Midbrain (tissue), 1 donor: ENCODE measurements at places on chromosomes 3 and 15.
A peak's percentile ranks its signal among the peaks of the same experiment; 100 is the strongest.

GRCh38 chr3:168645180-168645579, 549.5 kb upstream of the GOLIM4 start:
- no peak for DNase-seq

- no peak for DNase-seq
Observed at GRCh38 chr3:181264486-181264885, 274.9 kb upstream of the DNAJC19 start.

- DNase-seq, result no peak
Observed at GRCh38 chr15:90234096-90234988, at the start of gene GDPGP1. Gene GDPGP1, plus strand, starts transcription at chr15:90234209. Its CDS starts 6,700 bp downstream, at chr15:90240909.

GRCh38 chr15:79164465-79164864, 73.9 kb upstream of the RASGRF1 start:
- no peak for DNase-seq

- DNase-seq, result no peak
Observed at GRCh38 chr15:68379058-68379758, 52.8 kb downstream of the ITGA11 start.

- DNase-seq, result peak; percentile 37
Observed at GRCh38 chr3:11944052-11944673, 60.0 kb upstream of the SYN2 start.

DNA sequence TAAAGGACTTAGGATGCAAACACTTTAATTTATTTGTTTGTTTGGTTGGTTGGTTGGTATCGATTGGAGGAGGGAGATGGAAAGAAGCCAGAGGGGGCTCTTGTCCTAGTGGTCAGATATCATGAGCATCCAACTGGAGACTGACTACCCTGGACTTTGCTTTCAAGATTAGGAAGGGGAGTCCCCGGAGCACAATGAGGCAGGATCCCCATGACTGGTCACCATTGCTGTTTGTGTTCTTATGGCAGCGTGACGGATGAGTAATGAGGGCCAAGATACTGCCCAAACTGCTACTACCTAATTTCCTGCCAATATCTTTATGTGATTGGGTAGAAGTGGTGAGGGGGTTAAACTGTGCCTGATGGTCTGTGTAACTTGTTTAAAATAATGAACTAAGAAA, 354.6 kb upstream of the ROPN1 start:
- no peak for DNase-seq

DNA sequence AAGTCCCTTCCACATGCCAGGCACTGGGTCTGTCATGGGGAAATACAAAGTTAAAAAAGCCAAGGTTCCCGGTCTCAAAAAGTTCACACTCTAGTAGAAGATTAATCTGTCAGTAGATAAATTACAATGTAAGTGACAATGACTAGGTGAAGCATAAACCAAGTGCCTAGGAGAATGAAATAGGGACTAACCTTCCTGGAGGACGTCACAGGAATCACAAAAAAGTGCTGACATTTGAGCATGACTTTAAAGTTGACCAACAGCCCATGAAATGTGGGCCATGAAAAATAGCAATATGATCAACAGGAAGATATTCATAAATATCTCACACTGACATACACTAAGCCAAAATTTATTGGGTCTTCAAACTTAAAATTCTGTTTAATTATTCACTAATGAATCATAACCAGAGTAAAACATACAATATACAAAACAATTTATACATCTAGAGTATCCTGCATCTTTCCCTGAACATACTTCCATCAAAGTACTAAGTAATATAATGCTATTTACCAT, 20.0 kb downstream of the COPS2 start:
- DNase-seq, result no peak

DNA sequence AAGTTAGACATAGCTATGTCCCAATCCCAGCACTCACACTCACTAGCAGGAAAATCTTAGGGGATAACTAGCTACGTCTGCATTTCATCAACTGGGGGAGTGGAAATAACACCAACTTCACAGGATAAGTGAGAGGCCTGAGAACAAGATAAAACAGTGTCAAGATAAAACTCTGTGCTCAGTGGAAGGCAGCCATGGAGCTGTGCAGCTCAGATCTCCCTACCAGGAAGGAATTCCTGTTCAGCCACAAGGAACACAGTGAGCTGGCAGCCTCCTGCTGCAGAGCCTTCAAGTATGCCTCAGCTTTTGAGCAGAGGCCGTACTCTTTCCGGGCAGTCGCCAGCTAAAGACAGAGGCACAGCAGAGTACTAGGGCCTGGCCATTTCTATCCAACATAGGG, 115.8 kb upstream of the TOPAZ1 start:
- no peak for DNase-seq

- no peak for DNase-seq
Observed at GRCh38 chr3:113676261-113676660, 20.2 kb downstream of the USF3 start.
